Aorta (tissue), 5 donors: ENCODE measurements at places on chromosomes 13 and 19. TPM values are rescaled to one million over a fixed set of nuclear protein-coding genes. Genes with fewer than 3 reads are reported as not detected.
A peak's percentile ranks its signal among the peaks of the same experiment; 100 is the strongest.

GRCh38 chr19:18418483-18419194 lies 559 bp upstream of the SSBP4 start:
- peak; percentile 76 for DNase-seq

DNA sequence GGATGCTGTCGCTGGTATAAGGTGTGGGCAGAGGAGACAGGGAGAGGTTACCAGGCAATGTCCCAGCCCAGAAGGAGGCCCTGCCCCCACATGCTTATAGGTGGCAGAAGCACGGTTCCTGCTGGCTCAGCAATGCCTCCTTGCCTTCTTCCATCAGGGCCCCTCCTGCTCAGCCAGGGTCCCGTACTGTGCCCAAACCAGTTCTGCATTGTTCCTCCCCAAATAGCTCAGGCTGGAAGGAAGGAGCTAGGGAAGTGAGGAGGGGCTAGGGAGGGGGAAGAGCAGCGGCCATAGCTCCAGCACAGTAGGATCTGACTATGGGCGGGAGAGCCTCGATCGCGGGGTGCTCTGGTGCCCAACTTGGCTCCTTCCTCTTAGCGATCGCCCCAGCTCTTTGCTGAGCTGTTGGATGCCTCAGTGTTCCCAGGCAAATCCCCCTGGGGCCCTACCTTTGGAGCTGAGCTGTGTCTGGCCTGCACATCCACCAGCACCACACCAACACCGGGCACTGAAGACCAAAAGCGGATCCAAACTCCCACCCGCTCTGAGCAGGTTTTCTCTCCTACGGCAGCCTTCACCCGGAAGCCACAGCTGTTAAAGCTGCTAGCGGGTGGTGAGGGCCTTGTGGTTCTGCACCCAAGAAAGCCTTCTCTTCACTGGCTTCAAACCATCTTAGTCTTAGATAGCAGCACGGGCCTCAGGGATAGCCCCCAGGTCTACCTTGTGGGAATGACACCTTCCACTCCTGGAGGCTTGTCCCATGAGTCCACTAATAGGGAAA lies 32.1 kb upstream of the PEPD start:
- peak; percentile 21 for DNase-seq

- no peak for DNase-seq
These were observed 79.9 kb upstream of the GSX1 start for GRCh38 chr13:27712421-27712820.

GRCh38 chr13:41284512-41285288 lies 21.3 kb upstream of the MTRF1 start:
- DNase-seq: peak; percentile 57

- DNase-seq: no peak
These were observed 423.8 kb downstream of the IRS2 start for GRCh38 chr13:109362616-109363015.

- no peak for DNase-seq
These were observed 13.8 kb upstream of the PTPRS start for GRCh38 chr19:5354403-5354802.

GRCh38 chr13:29170436-29171082 lies 350.4 kb downstream of the MTUS2 start:
- no peak for DNase-seq

GRCh38 chr19:23365222-23365621 lies 30.0 kb downstream of the ZNF91 start:
- DNase-seq: no peak

DNA sequence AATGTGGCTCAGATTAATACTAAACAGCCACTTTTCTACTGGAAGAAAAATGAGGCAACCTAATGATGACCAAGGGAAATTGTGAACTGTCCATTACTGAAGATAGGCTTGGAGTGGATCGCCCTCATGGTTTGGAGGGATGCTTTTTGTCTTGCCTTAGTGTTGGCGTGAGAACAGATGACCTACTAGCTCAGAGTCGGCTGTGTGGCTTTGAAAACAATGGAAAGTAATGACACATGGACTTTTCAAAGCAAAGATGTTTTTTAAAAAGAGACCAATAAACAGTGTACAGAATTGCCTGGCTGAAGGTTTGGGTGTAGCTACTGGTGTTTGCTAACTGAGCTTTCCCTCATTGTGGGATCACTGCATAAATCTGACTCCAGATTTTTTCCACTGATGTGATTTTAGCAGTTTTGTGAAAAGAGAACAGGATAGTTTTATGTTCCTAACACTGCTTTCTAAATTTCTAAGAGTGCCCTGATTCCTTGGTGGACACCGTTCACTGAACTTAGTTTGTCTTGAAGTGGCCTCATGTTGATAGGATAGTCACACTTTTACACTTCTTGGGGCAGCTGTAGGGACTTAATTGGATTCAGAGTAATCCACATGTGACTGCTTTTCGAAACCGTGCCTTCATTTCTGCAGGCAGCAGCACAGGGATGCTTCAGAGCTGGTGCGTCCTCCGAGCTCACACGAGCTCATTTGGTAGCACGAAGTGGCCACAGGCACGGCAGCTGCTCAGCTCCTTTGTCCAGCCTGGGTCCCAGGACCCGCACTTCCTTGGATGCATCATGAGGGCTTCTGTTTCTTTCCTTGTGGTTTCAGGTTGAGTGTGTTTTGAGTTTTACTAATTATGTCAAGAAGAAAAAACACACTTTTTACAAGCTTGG lies 4.3 kb downstream of the CEBPG start:
- DNase-seq: no peak

DNA sequence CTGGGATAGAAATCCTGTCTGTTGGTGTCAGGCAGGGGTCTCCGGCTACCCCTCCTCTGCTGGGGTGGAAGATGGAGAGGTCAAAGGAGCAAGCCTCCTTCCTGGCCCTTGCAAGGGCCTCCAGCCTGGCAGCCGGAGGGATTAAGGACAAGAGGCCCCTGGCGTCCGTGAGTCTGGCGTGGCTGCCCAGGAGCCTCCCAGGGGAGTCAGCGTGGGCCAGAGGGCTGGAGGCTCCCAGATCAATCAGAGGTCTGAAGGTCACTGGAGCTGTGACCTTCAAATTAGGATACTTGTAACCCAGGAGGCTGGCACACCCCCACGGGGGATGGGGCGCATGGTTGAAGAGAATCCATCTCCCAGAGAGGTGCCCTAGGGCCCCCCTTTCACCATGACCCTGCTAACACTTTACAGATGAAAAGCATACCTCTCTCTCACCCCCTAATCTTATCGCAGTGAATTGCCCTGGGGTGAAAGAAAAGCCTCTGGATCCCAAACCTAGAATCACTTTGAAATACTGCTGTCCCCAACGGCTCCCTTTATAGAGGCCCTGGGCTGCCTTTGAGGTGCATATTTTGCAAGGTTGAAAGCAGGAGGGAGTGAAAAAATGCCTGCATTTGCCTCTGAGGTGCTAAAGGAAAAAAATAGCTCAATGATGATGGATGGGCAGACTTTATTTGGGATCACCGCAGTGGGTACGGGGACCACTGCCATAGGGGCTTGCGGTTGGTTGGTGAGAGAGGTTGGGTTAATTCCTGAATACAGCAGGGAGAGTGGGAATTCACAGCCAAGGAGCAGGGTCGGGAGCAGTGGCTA lies 44.9 kb upstream of the PEG3 start:
- DNase-seq: no peak

DNA sequence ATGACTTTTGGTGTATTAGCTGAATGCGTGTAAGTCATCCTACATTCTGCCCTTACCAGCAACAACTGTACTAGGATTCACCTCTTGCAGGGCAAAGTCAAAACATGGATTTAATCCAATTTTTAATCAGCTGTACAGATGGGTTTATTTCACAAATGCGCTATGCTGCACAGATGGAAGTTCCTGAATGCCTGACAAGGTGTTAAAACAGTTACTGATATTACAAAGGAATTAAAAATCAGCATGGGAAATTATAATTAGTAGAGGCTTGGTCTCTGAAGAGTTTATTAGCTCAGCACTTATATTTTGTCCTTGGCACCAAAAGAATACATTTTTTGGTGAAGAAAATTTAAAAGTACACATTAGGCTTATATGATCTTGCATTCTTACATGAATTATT lies 448.9 kb downstream of the PCDH9 start:
- no peak for DNase-seq

DNA sequence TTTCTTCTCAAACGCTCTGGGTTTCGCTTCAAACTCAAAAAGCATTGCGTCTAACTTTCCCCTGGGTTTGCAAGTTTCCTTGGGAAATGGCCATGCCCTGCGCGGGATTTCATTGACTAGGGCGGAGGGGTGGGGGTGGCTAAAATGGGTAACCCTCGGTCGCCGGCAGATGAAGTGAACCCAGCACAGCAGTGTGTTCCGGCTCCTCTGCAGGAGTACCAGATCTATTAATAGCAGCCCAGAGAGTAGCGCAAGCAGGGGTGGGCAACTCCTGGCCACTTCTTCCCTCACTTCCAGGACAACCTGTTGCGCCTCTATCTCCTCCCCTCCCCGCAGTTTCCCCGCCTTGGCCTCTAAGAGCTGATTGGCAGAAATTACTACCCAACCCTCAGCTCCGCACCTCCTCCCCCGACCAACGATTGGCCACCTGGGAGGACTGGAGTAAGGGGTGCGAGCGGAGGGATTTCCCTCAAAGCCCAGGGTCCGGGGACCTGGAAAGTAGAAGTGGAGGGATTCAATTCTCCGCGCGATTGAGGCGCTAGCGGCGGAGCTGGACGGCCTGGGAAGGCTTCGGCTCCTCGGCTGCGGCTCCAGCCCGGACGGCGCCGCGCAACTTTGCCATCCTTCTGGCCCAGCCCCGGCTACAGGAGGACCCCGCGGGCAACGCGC lies at the start of gene FREM2:
FREM2 (plus strand) TSS at position 501 of the 669 bp plus-strand sequence. CDS start 268 bp downstream, outside the sequence.
- peak; percentile 66 for DNase-seq

GRCh38 chr13:80665792-80666333 lies 324.9 kb upstream of the SPRY2 start:
- DNase-seq: no peak

DNA sequence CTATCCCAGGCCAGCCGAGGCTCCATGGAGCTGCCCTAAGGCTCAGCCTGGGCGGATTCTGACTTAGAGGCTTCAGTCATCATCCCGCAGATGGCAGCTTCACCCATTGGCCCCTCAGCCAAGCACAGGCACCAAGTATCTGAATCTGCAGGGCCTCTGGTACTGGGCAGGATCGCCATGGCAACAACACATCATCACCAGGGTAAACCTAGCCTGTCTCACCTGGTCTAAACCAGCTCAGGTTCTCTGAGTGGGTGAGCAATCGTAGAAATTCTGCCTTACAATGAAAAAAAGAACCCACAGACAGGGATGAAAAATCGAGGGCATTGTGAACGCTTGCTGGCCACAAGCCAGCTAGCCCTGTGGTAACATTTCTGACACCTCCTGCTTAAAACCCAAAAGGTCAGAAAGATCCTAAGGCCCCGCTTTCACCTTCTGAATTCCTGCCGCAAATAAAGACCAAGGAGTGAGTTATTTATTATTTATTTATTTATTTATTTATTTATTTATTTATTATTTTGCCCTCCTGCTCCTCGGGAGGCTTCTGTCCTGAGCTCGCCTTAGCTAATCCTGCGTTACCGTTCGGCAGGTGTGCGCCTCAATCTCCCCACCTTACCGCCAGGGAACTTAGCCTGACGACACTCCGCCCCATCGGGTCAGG lies 12.0 kb upstream of the CEACAM21 start:
- no peak for DNase-seq

DNA sequence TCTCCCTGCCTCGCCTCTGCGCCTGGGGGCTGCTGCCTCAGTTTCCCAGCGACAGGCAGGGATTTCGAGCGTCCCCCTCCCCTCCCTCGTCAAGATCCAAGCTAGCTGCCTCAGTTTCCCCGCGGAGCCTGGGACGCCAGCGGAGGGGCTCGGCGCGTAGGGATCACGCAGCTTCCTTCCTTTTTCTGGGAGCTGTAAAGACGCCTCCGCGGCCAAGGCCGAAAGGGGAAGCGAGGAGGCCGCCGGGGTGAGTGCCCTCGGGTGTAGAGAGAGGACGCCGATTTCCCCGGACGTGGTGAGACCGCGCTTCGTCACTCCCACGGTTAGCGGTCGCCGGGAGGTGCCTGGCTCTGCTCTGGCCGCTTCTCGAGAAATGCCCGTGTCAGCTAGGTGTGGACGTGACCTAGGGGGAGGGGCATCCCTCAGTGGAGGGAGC lies 722 bp upstream of the ICAM1 start:
- peak; percentile 91 for DNase-seq

GRCh38 chr19:3700242-3701032 lies at the start of gene PIP5K1C:
Gene PIP5K1C, minus strand, starts transcription at chr19:3700468. Its CDS starts 78 bp downstream, at chr19:3700390.
- DNase-seq: peak; percentile 93

- no peak for DNase-seq
These were observed at the start of gene CD22 for GRCh38 chr19:35328851-35329285. Gene CD22, plus strand, starts transcription at chr19:35329187. Its CDS starts 2,854 bp downstream, at chr19:35332041.

- DNase-seq: no peak
These were observed 4.4 kb upstream of the SIGLEC8 start for GRCh38 chr19:51462681-51463080.

DNA sequence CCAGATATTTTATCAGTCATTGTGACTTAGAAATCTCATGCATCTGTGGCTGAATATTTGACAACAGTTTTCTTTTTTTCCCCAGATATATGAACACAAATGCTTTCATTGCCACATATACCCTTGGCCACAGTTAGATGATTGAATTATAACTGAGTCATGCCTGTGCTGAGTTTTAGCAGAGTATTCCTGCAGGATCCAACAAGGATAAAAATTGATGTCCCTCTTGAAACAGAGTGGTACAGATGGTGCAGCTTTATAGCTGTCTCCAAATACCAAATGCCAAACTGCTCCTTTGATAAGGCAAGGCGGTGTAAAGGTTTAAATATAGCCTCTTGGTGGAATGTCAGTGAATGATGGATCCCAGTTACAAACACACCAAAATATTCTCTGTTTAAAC lies 428.5 kb downstream of the GPC6 start:
- no peak for DNase-seq

Gene TMEM161A
- 18.1 TPM for total RNA-seq

Gene BCL2L12
- total RNA-seq: 9.9 TPM

Gene AP1M2
- not detected for total RNA-seq

Gene ZNF44
- total RNA-seq: 19.9 TPM

Gene FCER2
- total RNA-seq: 0.36 TPM

Gene ABHD8
- total RNA-seq: 9.8 TPM

Gene ZNF418
- 5.2 TPM for total RNA-seq

Gene BCAM
- total RNA-seq: 161 TPM

Gene PRKCG
- total RNA-seq: 1.2 TPM

Gene CLDND2
- 0.87 TPM for total RNA-seq

Gene ATP4B
- not detected for total RNA-seq

Gene MBD3L3
- total RNA-seq: not detected

Gene ZNF681
- total RNA-seq: 3.0 TPM
